ENCODE measurements at places on chromosomes 13 and 19.

DNA sequence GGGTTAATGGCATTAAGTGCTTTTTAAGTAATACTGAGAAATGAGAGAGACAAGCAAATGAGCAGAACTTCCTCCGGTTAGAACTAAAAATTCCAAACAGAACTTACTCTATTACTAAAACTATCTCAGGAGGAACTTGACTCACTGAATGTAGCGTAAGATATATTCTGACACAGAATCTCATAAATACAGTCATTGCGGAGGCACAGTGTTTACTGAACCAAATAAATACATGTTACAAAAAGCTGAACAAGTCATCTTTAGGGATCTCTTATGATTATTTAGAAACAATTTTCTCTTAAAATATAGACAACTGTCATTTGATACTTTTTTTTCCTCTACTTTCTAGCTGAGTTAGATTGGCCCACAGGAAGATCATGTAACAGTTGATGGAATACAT lies 283.1 kb downstream of the KLF12 start:
- DNase-seq = no peak

GRCh38 chr13:111095031-111095840 lies 19.9 kb upstream of the ARHGEF7 start:
- DNase-seq = no peak

DNA sequence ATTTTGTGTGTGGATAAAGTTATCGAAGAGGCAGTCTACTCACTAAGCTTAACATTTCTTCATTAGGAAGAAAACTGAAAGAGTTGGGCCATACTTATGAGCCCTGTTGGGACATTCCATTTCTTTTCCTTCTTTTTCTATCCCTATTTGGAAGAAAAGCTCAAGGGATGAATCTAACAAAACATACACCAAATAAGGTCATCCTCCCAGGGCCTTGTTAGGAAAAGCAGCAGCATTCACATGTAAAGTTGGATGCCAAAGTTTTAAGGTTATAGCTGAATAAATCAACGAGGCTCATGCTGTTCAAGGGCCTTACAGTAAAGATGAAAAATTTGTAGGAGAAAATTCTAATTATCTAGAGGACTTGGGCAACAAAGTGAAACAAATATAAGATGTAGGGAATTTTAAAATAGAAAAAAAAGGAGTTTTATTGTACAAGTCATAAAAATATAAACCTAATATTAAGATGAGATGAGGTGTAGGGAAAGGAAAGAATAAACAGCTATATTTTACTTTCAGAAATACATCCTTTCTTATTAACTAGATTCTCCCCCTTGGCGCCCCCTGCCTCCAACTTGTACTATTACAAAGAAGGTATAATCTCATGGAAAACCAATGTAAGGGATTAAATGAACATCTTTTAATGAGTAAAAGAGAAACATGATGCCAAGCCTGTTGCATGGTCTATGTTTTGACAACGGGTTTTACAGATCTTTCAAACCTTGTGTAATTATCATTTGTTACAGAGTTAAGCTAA lies 160.4 kb downstream of the PCDH20 start:
- DNase-seq = no peak

DNA sequence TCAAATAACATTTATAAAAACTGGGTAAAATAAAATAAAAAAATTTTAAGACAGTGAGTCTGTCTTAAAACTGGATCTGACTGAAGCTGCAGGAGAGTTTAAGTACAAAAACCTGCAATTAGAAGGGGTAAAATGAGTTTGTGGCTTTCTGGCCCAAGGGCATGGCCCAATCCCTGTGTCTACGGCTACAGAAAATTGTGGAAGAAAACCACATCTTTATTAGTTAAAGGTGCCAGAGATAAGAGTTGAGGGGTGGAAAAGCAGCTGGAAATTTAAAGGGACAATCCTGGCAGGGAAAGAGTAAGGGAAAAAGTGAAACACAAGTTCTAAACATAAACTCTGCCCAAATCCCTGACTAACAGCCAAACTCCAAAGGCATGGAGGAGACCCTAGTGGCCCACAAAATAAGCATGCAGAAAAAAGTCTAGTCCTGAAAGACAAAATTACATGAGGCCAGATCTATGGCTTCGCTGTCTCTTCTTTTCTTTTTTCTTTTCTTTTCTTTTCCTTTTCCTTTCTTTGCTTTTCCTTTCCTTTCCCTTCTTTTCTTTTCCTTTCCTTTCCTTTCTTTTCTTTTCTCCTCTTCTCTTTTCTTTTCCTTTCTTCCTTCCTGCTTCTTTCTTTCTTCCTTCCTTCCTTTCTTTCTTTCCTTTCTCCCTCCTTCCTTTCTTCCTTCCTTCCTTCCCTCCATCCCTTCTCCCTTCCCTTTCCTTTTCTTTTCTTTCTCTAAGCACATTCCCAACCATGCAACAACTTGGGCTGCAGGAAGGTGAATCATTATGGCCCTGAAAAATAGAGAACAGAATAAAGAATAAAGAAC lies 23.5 kb upstream of the DLEU7 start:
- DNase-seq = no peak

DNA sequence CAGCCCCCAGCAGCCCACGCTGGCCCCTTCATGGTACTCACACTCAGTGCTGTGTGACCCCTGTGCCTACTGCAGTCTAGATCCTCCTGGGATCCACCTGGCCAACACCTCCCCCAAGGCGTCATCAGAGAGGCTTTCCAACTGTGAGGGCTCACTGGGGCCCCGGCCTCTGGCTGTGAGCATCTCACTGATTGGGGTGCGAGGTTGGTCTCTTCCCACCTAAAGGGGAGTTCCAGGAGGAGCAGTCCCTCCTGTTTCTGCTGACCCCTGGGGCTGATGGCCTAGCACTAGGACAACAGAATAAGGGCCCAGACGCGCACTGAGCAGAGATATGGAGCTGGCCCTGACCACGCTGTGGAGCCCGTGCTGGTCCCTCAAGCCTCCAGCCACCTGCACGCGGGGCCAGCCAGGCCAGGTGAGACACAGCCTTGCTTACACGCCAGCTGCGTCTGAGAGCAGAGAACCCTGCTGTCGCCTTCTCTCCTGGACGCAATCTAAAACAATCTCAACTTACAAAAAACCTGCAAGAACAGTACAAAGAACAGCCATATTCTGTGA lies 32.2 kb downstream of the ELL start:
- no peak for DNase-seq

DNA sequence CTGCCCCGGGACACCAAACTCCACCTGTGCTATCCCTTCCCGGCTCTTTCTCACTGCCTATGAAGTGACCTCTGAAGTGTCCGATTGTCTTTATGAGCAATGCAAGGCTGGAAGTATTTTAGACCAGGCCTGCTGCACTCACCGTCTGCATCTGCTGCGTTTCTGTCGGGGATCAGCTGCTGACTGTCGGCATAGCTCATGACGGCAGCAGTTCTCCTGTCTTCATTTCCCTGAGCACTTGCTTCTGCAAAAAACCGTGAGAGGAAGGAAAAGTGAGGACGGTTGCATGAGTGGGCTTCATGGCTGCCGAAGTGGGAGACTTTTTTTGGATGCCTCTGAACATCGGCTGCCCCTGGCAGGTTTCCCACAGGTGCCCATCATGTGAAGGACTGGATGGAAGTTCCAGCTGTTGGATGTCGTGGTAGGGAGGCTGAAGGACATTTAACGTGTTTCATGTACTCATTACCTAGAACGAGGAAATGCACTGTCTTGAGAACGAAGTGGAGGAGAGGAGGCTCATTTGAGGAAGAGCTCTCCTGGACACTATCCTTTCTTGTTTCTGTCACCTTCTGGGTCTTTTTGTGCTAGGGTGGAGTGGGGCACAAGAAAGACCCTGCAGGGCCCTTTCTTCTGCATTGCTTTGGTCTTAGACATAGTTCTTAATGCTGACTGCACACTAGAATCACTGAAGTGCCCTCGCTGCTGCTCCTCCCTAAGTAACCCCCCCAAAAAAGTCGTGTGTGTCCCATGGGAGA lies 94.7 kb downstream of the RNASEH2B start:
- no peak for DNase-seq

- no peak for DNase-seq
Observed at GRCh38 chr19:34838753-34839431, 65.9 kb upstream of the ZNF599 start.

GRCh38 chr19:58328999-58329398 lies 2.2 kb downstream of the ZSCAN22 start:
- no peak for DNase-seq

DNA sequence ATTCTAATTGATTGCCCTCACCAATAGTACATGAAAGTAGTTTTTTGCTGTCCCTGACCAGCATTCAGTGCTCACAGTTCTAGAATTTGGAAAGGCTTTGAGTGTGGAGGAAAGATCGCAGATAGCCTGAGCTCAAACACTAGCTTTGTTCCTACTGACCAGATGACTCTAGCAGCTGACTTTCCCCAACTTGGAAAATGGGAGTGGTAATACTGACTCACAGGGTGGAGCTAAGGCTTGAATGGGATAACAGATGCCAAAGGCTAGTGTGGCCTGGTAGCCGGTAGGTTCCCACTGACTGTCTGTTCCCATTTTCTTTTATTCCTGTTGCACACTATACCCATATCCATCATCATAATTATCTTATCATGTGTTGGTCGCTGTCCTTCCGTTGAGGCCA lies 3.7 kb downstream of the ZSCAN22 start:
- DNase-seq = peak; percentile 81

GRCh38 chr13:50033725-50034124 lies 18.5 kb downstream of the KCNRG start:
- DNase-seq = no peak

Measured in amygdala (tissue), 56 donors.